GM04503 (cell line): ENCODE measurements at places on chromosomes 7 and 10.

DNA sequence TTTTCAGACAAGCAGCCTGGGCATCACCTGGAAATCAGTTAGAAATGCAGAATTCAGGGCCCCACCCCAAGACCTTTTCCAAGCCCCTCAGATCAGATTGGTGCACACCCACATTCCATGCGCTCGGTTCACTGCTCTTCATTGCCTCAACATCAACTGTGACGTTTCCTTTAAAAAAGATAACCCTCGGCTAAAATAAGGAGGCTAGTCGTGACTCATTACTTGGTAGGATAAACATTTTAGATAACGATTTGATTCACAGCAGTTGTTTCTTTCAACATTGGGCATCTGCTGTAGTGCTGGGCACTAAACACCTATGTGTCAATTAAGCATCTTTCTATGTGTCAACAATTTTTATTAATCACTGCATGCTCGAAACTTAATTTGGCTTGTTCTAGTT is 191.1 kb upstream of the LRGUK start:
- no peak for DNase-seq

DNA sequence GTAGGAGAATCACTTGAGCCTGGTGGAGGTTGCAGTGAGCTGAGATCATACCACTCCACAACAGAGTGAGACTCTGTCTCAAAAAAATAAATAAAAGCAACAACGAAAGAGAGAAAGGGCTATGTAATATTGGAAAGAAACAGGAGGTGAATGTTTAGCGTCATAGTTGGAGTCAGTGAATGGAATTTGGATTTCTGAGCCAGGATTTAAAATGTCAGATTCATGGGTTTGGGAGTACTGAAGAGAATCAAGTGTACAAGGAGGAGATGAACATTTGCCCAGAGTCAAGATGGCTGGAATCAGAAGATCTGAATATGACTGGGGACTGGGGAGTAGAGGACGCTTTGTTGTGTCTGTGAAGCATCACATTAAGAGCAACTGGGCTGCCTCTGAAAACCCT is 366.4 kb downstream of the GALNT17 start:
- DNase-seq: no peak

- no peak for DNase-seq
Observed at GRCh38 chr7:44801890-44802289, 5.4 kb downstream of the PPIA start.

GRCh38 chr10:124534231-124534798 is 72.7 kb downstream of the LHPP start:
- DNase-seq: no peak

GRCh38 chr10:49356181-49356580 is 39.7 kb downstream of the DRGX start:
- DNase-seq: no peak

GRCh38 chr7:41967156-41967555 is 264.3 kb upstream of the INHBA start:
- peak; percentile 55 for DNase-seq

GRCh38 chr10:108250936-108251620 is 1086.6 kb upstream of the SORCS1 start:
- no peak for DNase-seq

- DNase-seq: no peak
Observed at GRCh38 chr10:124624466-124624865, 119.7 kb downstream of the FAM53B start.

- DNase-seq: no peak
Observed at GRCh38 chr7:54109501-54109900, 432.7 kb upstream of the VSTM2A start.

DNA sequence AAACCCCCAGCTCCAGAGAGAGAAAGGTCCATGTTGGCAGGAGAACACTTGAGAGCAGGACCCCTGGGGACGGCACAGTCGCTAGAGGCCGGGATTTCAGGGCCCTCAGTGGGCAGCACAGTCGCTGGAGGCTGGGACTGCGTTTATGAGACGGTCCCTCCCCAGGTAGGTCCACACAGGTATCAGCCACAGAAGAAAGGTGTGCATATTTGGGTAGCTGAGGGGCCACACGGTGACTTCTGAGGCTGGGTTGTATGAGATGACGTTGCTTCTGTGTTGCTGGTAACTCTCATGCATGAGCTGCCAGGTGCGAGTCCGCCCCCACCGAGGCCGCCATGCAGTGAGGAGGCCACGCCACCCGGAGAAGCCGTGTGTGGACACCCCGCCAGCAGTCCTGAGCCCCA is 56.9 kb upstream of the PPP2R2D start:
- no peak for DNase-seq

DNA sequence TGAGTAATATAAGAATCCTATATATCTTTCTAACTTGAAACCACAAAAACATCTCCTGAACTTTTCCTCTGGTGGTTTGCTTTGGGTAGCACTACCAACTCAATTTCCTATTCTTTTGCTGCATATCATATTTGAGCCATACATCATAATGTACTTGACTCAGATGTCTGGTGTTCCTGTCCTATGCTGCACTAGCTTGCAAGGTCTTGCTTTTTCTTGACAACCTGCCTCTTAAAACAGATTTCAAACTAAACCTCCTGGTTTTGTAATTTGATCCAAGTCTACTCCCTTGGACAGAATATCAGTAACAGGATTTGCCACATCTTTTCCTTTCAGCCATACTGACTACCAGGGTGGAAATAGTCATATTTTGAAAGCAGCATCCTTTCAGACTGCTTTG is 520.3 kb upstream of the LRRTM3 start:
- no peak for DNase-seq

- DNase-seq: no peak
Observed at GRCh38 chr7:55792048-55792447, 70.5 kb downstream of the SEPTIN14 start.

DNA sequence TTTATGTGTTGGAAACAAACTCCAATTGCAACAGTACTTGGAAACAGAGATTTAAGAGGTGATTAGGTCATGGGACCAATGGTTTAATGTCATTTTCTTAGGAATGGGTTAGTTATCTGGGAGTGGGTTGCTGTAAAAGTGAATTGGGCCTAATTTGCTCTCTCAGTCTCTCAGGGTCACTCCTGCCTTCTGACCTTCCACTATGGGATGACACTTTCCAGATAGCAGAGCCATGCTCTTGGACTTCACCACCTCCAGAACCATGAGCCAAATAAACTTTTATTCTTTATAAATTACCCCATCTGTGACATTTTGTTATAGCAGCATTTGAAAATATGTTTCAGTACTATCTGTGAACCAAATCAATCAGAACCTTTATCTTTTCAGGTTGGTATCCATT is 1509.1 kb downstream of the REEP3 start:
- no peak for DNase-seq

DNA sequence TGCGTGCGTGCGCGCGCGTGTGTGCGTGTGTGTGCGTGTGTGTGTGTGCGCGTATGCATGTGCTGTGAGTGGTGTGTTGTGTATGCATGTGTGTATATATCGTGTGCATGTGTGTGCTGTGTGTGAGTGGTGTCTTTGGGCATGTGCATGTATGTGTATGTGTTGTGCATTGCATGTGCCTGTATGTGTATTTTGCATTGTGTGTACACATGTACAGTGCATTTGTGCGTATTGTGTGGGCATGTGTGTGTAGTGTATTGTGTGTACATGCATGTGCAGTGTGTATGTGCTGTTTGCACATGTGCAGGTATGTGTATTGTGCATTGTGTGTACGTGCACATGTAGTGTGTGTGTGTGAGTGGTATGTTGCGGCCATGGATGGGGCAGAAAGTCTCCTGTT is 6.0 kb upstream of the DPYSL4 start:
- no peak for DNase-seq

DNA sequence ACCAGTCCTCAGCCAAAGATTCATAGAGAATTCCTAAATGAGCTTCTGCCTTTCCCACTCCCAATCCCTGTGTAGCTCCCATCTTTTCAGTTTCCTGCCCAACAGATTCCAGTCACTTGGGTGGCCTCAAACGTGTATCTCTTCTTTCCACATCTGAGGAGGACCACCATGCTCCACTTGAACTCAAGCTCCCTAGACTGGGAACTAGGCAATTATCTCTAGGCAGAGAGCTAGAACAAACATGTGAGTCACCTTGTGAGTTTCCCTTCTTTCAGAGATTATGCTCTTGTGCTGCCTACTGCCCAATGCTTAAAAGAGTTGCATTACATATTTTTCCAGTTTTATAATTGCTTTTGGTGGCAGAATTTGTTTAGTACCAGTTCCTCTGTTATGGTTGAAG is 178.0 kb downstream of the MDFIC start:
- DNase-seq: peak; percentile 19

GRCh38 chr7:73822319-73823173 is 8.2 kb upstream of the CLDN4 start:
- DNase-seq: peak; percentile 98

GRCh38 chr10:89183571-89183970 is 23.5 kb downstream of the CH25H start:
- DNase-seq: no peak

DNA sequence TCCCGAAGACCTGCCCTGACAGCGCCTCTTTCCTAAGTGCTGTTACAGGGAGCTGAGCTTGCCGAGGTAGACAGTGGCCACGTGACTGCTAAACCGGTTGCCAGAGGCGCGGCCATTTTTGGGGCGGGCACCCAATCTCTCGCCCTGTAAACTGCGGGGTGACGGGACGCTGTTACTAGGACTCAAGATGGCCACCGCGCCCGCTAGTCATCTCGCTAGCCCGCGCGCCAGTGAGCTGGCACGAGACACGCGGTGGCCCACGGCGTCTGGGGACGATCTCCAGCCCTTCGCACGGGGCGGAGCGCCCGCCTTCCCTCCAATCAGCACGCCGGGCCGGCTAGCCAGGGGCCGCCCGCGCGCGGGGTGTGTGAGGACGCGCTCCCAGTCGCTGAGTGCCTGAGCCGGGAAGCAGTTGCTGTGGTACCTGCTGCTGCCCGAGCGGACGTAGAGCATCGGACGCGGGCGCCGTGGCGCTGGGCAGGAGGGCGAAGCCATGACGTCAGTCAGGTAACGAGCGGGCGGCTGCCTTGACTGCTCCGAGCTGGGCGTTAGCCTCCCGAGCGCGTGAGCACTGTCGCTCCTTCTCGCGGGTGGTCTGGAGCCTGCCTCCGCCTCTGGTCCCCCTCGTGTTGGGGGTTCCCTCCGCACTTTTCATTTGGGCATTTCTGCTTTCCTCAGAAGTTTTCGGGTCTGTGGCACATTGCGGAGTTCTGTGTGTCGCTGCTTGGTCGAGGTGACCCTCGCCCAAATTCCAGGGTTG is 25.5 kb downstream of the ADK start:
- peak; percentile 85 for DNase-seq

GRCh38 chr10:26755443-26755903 is 58.0 kb downstream of the PDSS1 start:
- no peak for DNase-seq

DNA sequence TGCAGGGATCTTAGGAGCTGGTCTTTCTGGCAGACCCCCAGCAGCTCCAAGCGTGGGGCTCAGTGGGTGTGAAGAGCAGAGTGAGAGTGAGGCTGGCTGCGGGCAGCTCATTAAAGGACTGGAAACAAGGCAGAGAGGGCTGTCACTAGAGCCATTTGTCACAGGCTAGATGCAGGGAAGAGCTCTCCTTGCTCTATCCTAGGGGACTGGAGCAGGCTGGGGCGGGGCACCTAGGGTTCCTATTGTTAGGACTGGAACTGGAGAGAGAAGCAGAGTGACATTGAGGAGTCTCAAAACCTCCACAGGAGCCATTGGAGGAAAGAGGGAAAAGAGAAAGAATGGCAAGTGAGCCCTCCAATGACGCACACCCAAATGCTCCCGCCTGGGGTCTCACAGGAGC is 772 bp upstream of the DDC start:
- DNase-seq: no peak

DNA sequence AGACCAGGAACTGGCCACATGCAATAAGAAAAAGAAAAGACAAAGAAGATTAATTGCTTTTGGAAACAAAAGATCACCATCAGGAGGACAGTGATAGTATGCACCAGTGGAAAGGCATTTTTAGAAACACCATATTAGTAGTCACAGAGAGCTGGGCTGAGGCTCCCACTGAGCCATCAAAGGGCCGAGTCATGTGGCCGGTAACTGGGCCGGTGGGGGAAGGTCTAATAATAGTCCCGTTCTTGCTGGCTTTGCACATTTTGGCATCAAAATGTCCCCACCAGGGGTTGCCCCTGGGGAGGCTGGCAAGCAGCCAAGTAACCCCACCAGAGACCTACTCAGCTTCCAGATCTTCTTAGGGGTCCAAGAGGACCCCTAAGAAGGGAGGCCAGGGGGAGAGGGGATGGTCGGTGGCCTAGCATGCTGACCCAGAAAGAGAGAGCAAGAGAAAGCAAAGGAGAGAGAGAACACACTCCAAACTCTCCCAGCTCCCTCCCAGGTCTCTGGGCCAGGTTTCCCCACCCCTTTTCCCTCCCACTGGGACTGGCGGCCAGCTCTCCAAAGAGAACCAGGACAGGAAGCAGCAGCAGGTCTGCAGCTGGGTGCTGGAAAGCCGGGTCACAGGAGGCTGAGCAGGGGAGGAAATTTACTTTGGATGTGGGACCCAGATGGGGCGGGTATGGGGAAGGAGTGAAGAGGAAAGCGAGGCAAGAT is 70.2 kb upstream of the FGFR2 start:
- DNase-seq: no peak

DNA sequence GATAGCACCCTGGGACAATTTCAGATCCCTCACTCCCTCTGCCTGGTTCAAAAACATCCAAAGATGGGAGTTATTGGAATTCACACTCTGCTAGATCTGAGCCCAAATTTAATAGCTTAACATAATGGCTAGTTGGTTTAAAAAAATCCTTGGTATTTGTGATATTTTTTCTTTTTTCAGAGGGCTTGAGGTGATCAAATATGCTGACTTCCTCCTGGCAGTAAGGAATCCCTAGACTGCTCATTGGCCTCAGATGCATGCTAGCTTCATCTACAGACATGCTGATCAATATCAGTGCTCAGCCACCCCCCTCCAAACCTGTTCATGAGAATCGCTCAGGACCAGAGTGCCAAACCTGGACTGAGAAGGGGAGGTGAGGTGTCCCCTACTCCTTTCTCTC is 74.7 kb upstream of the PLPP4 start:
- no peak for DNase-seq

- no peak for DNase-seq
Observed at GRCh38 chr7:15495170-15495569, 66.6 kb downstream of the AGMO start.

GRCh38 chr10:89164920-89165319 is 42.2 kb downstream of the CH25H start:
- DNase-seq: no peak

DNA sequence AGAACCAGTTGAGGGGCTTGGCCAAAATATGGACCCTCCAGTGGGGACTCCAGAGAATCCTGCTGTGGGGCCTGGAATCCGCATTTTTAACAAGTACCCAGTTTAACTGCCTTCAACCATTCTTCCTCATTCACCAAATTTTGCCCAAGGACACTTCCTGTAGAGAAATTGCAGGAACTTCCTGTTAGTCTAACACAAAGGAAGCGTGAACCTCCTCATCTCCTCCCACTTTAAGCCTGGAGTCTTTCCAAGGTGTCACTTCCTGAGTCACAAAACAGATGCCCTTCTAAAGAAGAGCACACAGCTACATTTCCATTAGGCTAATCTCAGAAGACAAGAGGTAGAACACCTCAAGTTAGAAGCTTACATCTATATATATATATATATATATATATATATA is 188.4 kb downstream of the PPP1R17 start:
- no peak for DNase-seq
